ENCODE measurements at places on chromosomes 4 and X.

DNA sequence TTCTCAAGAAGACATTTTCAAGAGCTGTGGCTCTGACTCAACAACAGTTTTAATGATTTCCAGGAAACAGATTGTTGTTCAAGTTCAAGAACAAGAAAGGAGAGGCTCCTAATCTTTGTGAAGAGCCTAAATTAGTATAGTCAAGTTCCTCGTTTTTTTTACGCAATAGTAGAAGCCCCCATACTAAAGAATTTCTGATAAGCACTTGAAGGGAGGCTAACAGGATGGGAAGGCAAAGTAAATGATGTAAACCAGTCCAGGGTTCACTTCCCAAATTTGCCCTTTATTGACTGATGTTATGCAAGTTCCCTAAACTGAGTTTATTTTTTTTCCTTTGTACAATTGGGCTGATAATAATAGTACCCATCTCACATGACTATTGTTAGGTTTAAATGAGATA is 178.2 kb downstream of the RTL9 start:
- no peak for DNase-seq

DNA sequence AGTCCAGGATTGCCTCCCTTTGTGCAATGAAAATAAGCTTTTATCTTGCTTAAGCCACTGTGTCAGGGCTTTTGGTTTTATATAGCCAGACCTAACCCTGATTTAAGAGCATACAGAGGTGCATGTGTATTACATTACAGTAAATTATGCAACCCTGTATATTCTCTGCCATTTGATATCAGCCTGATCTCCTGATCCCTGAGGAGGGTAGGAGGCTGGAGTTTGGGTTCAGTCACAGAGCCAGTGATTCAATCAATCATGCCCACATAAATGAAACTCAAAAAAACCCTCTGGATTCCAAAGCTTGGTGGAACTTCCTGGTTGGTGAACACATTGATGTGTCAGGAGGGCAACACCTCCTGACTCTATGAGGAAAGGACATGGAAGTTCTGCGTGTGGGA is 7.3 kb upstream of the KLHL8 start:
- DNase-seq: no peak

- no peak for DNase-seq
Observed at GRCh38 chr4:102392033-102392744, 46.9 kb upstream of the SLC39A8 start.

DNA sequence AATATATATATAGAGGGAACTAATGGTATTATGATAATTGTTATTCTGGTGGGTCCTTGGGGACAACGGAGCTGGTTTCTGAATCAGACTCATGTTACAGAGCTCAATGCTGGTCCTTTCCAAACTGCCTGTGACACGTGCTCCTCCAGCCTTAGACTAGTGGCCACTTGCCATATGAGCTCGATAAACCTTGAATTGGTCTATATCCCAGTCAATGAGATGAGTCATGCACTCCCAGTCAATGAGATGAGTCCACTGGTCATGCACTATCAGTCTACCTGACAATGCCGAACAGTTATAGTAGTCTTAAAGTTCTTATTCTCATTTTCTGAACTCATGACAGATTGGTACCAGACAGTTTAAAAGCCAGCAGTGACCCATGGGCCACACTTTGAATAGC is 325.2 kb downstream of the LDB2 start:
- DNase-seq: no peak

DNA sequence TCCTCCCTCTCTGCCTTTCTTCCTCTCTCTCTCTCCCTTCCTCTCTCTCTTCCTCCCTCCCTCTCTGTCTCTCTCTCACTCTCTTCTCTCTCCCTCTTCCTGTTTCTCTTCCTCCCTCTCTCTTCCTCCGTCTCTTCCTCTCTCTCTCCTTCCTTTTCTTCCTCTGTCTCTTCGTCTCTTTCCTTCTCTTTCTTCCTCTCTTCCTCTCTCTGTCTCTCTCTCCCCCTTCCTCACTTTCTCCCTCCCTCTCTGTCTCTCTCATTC is 295.3 kb downstream of the ASMT start:
- DNase-seq: no peak

- DNase-seq: no peak
Observed at GRCh38 chr4:13515268-13515667, 29.0 kb downstream of the NKX3-2 start.

- no peak for DNase-seq
Observed at GRCh38 chr4:177105536-177105935, 204.1 kb upstream of the NEIL3 start.

DNA sequence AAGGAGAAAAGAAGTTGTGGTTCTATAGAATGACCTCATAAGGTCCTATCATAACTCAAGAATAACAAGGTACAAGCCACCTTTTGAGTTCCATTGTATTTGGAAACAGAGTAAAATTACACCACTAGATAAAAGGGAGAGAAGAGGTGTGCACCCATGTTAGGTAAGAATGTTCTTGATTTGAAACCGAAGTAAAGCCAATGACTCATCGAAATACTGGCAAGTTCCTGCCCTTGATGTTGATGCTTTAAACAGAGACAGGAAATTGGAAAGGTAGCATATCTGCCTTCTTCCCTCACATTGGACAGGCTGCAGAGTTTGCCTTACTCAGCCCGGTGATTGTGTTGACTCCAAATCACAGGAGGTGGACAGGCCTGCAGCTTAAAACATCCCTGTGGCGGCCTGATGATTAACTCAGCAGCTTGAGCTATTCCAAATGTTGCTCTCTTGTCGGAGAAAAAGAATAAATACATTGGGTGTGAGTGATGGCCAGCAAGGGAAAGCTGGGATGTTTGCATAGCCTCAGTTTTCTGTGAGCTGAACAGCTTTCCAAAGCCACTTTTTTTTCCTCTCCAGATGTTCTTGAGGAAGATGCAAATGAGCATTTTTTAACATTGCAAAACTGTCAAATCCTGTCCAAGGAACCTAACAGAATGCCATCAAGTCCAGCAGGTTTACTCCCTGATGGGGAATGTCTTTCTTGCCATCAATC is 321.1 kb downstream of the NKX6-1 start:
- no peak for DNase-seq

DNA sequence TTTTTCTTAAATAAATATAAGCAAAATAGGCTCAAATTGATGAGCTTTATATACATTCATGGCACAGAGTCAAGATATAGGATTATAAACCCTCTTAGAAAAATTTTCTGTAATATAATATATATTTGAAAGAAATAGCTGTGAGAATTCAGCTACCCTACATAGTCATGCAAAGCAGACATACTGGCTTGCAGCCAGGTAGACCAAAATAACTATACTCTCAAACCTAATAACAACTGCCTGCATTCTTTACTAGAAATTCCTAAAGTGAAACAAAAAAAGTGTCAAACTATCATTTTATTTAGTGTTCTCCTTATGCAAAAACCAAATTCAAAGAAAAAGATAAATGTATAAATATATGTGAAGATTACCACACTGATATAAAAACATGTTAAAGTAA is 1390.2 kb downstream of the C4orf33 start:
- DNase-seq: no peak

DNA sequence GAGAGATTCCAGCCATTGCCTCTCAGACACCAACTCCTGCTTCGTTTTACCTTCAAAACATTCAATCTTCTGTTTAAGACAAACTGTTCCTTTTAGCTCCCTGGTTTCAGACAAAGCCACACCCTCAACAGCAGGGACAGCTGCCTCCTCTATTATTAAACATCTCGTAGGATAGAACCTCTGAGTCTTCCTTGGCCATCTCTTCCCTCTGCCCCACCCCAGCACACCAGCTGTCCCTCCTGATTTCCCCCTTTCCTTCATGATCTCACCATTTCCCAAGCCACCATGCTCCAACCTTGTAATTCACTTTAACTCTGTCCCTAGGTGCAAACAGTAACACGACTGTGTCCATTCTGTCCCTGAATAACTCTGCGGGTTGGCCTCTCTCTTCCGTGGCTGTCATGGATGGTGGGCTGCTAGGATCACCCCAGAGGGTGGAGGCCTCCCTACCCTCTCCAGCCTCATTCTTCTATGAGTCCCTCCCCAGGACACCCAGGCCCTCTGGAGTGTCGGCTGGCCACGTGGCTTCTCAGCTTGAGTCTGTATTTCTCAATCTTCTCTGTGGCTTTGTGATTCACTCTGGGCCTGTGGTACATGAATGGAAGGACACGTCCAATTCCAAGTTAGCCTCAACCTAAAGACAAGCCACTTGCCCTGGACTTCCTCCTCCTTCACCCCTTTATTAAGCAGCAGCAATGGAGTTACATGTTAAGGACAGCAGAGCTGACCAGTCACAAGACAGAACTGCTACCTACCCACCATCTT is 349.9 kb downstream of the FBXW7 start:
- no peak for DNase-seq

DNA sequence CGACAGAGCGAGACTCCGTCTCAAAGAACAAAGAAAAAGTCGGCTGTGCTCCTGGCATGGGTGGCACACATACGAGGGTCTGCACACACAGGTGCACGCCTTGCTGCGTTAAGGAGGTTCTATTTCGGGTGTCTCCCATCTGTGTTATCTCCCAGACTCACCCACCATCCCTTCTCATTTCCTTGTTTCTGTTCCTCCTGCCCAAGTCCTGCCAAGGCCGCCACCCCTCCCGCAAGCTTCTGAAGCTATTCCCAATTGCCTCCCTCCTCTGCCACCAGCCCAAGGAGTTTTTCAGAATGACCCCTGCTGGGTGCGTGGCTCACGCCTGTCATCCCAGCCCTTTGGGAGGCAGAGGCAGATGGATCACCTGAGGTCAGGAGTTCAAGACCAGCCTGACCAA is 6.0 kb upstream of the IL3RA start:
- DNase-seq: peak; percentile 5

DNA sequence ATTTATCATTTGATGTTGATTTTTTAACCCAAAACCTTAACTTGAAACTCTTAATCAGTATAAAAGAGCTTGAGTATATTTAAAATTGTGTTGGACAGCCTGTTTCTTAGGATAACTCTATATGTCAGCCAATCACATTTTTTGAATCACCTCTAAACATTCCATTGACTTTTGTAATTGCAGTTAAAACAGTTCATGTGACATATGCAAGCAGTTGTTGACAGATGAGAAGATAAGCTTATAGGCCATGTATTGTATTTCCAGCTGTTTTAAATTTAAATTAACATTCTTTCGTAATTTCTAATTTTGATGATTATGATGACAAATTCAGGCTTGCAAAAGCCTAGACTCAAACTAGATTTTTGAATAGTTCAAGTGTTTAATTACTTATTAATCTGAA is 17.4 kb downstream of the VEGFC start:
- DNase-seq: no peak

- no peak for DNase-seq
Observed at GRCh38 chr4:149187726-149188125, 627.9 kb downstream of the IQCM start.

DNA sequence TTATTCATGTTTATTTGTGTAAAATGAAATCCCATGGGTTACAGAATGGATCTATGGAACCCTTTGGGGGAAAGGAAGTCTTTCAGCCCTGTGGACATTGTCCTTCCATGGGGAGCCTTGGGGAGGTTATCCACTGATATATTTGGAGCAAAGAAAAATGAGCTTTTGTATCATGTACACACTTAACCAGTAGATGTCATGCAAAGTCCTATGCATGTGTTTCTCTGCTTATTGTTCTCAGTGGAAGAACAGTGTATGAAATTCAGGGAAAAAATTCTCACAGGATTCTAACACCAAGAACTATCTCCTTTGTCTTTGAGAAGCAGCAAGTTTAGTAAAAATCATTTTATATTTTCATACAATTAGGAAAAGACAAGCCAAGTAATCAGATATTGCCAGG is 105.3 kb downstream of the DTHD1 start:
- no peak for DNase-seq

GRCh38 chrX:49977319-49978090 is 55.1 kb downstream of the CLCN5 start:
- DNase-seq: no peak

DNA sequence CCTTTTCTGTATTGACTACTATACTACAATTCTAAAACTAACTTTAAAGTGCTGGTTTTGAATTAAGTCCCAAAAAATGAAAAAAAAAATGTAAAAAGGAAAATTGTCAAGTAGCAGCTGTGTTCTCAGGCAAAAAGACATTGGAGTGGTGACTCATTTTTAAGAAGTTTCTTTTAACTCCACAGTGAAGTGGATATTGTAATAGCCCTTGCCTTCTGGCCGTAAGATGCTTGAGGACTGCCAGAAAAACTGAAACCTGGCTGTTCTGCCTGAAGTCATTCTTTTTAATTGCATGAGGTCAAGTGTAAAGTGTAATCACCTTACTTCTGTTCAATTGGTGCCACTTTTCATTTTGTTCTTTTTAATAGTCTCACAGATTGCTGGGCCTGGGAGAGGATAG is 28.9 kb downstream of the SPANXD start:
- no peak for DNase-seq

DNA sequence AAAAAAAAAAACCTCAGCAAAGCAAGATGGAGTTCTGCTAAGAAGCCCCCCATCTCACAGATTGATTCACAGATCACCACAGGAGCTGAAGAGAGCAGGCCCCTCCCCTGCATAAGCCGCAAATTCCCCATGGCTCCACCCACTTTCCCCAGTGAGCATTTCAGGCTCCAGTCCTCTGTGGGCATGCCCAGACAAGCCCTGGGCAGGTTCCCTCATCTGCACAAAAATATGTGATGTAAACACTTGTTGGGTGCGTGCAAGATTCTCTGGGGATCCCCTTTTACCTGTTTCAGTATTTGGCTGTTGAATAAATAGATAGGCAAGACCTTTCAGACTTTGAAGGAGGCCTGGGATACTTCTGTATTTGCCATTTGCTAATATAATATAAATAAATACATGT is 514.3 kb downstream of the PCDH7 start:
- DNase-seq: no peak

GRCh38 chr4:101205916-101206315 is 141.4 kb downstream of the PPP3CA start:
- no peak for DNase-seq

DNA sequence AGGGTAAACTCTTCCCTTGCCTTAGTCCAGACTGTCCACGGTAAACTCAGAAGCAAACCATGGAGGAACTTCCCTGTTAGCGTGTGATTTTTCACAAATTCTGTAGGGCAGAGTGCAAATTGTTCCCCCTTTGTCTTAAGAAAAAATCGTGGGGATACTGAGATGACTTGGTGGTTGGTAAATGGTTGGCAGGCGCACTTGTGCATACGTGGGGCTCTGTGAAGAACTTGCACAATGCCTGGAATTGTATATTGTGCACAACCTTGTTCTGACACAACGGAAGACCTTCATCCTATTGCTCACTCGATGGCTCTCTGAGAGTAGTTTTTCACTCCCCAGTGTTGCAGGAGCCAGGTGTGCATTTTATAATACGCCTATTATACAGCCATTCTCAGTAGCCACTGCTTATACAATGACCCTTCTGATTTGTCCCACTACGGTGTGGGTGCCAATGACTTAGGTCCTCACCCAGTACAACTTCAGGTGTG is 150.0 kb downstream of the SPRY1 start:
- no peak for DNase-seq

DNA sequence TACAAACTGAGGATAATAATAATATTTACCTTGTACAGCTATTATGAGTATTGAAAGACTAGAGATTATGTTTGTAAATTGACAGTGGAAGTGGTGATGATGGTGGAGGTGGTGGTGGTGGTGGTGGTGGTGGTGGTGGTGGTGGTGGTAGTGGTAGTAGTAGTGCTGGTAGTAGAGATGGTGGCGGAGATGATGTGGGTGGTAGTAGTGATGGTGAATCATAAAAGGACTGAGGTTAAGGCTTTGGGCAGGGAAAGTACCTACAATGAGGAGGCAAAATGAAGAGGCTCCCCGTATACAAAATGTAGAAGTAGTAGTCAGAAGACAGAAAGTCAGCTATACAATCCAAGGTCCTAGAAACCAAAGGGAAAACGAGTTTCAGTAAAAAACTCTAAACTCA is 214.1 kb downstream of the BCOR start:
- no peak for DNase-seq

- no peak for DNase-seq
Observed at GRCh38 chrX:53188763-53189162, 36.2 kb downstream of the KDM5C start.

GRCh38 chr4:62209757-62210485 is 1009.8 kb downstream of the ADGRL3 start:
- no peak for DNase-seq

All from hippocampal formation (tissue), 2 donors.